ENCODE measurements at places on chromosomes 16 and 17.

- DNase-seq: no peak
Measured at GRCh38 chr16:86292171-86292775, 218.1 kb upstream of the FOXF1 start.

- no peak for DNase-seq
Measured at GRCh38 chr17:69713815-69714214, 299.3 kb downstream of the MAP2K6 start.

DNA sequence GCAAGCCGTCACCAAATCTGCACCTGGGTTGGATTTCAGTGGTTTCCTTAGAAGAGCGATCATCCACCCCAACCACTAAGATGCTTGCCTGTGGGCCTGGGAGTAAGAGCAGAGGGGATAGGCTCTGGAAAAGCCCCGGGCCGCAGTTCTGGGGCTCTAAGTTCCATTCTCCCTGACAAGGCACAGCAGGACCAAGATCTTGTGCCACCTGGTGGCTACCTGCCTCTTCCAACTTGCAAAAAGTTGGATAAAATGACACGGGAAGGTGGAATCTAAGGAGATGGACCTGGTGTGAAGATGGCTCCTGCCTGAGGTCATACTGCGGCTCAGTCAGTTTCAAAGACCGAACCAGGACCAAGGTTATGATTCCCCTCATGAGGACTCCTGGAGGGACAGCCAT lies 42.3 kb downstream of the ABCC12 start:
- DNase-seq: no peak

DNA sequence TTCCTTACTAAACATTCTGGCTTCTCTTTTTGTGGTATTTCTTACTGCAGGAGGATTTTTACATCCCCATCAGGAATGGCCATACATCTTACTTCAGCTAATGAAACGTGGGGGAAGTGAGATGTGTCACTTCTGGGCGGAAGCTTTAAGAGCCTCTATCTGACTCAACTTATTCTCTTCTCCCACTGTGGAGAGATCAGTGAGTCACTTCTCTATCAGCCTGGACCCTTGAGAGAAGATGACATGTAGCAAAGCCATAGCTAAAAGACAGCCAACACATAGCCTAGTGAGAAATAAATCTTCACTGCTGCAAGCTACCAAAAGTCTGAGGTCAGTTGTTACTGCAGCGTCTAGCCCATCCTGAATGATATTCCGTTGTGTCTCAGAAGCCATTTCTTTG lies 1066.7 kb upstream of the RBFOX1 start:
- DNase-seq: no peak

DNA sequence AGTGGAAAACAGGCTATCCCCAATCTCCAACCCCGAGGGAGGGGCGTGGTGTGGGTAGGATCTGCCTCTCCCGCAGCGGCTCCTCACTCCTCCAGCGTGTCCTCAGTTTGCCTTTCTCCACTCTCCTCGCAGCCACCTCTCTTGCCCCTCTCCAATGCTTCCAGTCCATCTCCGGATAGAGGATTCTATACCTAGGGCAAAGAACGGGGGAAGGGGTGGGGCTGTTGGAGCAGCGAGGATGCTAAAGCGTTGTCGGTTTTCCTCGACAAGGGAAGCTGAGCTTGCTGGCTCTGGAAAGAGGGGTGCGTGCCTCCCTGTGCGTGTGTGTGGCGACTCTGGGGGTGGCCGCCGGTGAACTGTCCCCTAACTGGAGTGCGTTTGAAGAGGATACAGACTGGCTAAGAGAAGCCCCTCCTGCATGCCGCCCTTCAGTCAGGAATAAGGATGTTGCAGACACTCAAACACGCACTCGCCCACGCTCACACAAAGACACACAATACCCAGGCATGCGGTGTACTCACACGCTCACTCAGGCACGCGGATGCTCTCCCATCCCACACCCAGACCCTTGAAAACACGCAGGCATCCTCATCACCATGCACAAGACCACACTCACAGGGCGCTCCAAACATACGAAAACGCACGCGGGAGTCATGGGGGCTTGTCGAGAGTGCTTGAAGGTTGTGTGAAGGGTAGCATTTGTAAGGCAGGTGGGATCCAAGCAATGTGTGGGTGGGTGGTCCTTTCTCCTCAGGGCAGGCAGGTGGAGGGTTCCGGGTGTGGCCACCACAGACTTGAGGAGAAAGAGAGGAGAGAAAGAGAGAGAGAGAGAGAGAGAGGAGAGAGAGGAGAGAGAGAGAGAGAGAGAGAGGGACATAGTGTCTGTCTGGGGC lies 655 bp upstream of the GPR139 start:
- no peak for DNase-seq

- DNase-seq: no peak
Measured at GRCh38 chr16:46746821-46747776, 1.0 kb downstream of the MYLK3 start.

- no peak for DNase-seq
Measured at GRCh38 chr16:54253118-54253517, 33.5 kb downstream of the IRX3 start.

DNA sequence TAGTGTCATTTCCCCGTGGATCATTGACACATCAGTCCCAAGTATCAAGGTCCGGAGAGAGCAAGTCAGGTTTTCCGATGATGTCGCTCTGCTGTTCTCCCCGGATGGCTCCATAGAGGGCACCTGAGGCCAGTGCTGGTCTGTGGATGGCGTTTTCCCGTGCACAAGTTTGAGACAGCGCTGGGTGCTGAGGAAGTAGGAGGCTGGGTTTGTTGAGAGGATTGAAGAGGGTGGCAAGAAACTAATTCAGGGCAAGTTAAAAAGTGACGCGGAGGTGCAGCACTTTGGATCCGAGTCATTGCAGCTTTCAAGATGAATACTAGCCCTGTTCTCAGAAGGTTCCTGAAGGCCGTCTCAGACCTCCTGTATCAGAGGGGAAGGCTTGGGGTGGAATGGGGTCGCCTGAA lies 7.7 kb downstream of the NUBP1 start:
- no peak for DNase-seq

DNA sequence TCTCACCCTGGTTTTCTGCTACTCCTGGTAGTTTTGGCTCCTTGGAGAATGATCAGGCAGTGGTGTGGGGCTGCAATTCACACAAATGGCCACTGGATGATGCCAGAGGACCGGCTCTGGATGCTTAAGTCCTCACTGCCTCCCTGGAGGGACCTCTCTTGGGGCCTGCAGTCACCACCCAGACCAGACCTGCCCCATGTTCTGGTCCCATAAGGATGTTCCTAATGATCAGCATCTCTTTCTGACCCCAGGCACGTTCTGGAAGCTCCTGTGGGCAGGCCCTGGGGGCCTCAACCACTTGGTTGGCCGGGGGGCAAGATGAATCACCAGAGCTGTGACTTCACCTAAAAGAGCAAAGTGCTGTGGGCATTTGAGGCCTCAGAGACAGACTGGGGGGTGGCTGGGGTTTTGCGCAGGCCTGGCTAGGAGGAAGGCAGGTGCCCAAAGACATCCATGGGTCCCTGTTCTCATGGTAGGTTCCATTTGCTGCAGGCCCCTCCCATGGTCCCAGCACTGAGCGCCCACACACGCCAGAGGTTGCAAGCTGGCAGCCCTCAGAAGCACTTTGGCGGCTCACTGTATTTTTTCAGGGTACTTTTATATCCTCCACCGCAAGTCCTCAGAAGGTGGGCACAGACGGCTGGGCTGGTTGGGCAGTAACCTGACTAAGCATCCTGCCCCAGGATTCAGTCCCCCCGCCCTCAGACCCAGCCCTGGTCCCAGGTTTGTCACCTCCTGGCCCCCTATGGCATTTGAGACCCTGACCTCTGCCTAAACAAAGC lies 53.2 kb downstream of the NT5M start:
- peak; percentile 31 for DNase-seq

DNA sequence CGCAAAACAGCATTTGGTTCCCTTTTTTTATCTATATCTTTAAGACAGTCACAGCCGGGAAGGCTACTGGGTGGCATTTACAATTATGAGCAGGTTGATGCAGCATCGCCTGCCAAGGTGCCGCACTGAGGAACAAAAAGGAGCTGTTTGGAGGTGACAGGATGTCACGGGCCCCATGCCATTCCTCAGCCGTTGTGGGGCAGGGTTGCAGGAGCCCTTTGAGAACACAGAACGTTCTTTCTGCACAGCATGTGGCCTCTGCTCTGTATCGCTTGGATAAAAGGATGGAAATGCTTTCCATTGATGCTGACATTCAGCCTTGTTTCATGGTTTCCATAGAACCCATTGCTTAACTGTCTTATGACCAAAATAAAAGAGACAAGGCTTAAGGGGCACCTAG lies 141.9 kb upstream of the CDH5 start:
- no peak for DNase-seq

DNA sequence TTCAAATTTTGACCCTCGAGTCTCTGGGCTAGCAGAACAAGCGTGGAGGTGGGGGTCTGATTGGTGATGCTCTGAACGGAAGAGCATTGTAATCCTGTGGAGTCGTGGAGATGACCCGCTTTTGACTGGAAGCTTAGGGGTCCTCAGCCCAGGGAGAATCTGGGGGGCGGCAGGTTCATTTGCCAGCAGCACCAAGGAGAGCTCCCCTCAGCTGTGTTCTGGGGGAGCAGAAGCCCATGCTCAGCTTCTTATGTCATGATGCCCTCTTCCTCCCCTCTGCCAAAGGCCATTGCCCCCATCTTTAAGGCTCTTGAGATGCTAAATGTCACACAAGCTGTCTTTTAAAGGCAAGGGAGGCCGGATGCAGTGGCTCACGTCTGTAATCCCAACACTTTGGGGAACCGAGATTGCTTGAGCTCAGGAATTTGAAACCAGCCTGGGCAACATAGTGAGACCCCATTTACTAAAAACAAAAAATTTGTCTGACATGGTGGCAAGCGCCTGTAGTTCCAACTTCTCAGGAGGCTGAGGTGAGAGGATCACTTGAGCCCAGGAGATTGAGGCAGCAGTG lies 19.3 kb downstream of the LDHD start:
- no peak for DNase-seq

DNA sequence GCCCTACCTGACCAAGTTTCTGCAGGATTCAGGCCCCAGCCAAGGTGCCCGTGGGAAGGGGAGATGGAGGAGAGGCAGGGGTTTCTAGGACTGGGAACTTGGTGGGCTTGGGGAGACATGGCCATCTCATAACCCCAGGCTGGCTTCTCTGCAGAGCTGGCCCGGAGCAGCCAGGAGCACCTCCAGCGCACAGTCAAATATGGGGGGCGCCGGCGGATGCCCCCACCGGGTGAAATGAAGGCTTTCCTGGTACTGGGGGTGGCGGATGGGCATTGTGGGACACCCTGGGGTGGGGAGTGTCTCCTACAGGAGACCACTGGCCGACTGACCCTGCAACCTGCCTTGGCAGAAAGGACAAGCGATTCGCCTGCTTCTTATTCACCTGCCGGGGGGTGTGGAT lies 9.2 kb upstream of the SMIM5 start:
- no peak for DNase-seq

DNA sequence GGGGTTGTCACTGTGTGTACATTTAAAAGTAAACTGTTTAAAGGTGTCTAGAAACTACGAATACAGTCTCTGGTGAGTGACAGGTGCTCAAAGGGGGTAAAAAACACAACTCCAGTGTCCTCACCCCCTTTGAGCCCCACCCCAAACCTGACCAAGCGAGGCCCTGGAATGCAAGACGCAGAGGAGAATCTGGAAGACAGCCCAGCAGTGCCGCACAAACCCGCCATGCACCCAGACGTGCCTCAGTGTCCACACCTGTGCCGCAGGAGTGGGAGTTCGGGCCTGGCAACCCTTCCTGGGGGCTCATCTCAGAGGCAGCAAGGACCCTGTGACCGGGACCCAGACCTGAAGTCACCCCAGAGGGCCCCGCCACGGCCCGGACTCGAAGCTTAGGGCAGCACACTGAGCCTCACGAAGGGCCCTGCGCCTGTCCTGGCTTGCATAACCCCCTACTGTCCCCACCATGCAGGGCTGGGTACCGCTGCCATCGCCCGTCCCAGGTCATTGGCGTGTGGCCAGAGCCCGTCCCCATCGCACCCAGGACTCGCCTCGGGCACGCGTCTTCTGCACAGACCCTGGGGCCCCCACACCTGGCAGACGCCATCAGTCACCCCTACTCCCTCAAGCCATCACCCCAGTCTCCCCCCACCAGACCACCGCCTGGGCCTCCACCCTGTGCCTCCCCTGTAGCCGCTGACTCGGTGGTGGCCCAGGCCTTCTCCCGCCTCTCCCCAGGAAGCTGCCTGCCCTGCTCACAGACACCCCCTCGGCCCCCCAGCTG lies 33.0 kb upstream of the ZC3H18 start:
- DNase-seq: no peak

DNA sequence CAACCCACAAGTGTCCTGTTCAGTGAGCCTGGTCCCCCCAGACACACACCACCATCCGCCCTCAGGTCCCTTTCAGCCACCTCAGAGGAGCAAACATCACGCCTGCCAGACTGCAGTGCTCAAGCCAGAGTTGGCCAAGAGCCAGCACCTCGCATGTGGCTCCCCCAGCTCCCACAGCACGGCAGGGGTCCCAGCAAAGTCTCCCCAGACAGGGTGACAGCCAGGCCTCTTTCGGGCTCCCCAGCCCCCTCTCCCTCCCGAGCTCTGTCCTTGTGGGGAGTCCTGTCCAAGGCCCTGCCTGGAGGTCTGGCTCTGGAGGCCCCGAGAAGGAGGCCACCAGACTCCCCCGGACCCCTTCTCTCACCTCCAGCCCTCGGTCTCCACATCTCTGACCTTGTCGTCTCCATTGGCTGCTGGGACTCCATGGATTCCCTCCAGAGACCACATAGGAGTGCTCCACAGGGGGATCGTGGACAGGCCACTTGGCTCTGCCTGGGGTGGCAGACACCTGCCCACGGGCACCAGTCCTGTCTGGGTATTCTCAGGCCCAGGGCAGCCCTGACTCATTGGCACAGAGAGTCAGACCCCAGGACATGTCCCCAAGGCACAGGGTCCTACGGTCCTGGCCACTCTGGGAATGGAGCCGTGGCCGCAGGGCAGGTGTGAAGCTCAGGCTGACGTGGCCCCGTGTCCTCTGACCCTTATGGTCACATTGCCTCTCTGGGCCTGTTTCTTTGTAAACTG lies 1.8 kb upstream of the MYADML2 start:
- no peak for DNase-seq

DNA sequence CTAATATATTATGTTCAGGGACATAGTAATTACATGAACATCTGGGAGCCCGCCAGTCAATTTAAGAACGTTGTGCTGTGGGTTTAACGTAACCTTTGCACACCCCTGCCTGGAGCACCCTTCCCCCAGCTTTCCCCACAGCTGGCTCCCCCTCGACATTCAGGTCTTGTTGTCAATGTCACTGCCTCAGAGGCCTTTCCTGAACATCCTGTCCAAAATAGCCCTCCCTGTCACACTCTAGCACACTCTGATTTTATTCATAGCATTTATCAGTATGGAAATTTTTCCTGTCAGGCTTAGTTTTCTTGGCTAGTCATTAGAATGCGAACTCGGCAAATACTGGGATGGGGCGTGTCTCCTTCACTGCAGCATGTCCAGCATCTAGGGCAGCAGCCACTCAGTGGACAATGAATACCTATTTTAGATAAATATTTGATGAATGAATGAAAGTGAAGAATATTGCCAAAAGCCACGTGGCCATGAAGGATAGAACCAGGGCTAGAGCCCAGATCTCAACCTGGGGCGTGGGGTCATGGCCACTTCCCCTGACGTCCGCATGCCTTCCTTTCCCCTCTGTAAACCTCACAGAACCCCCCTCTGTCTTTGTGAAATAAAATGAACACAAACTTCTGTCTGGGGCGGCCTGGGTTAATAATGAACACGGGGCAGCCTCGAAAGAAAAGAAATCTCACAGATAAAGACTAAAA lies 10.5 kb downstream of the PIK3R6 start:
- no peak for DNase-seq

- peak; percentile 52 for DNase-seq
Measured at GRCh38 chr17:29180034-29180787, at the start of gene MYO18A. Gene MYO18A, minus strand, starts transcription at chr17:29180398. Its CDS starts 13,458 bp downstream, at chr17:29166940.

GRCh38 chr17:76504117-76504516 lies 2.9 kb upstream of the RHBDF2 start:
- no peak for DNase-seq

Measured in stimulated activated CD8-positive, alpha-beta memory T cell treated with anti-CD3 and anti-CD28 coated beads, Interleukin-7, amount 100 ng/mL, for 24 hours (primary cell).